ENCODE measurements at places on chromosomes 7 and 10.

- DNase-seq: no peak
Measured at GRCh38 chr10:21593986-21594385, 60.0 kb downstream of the MLLT10 start.

DNA sequence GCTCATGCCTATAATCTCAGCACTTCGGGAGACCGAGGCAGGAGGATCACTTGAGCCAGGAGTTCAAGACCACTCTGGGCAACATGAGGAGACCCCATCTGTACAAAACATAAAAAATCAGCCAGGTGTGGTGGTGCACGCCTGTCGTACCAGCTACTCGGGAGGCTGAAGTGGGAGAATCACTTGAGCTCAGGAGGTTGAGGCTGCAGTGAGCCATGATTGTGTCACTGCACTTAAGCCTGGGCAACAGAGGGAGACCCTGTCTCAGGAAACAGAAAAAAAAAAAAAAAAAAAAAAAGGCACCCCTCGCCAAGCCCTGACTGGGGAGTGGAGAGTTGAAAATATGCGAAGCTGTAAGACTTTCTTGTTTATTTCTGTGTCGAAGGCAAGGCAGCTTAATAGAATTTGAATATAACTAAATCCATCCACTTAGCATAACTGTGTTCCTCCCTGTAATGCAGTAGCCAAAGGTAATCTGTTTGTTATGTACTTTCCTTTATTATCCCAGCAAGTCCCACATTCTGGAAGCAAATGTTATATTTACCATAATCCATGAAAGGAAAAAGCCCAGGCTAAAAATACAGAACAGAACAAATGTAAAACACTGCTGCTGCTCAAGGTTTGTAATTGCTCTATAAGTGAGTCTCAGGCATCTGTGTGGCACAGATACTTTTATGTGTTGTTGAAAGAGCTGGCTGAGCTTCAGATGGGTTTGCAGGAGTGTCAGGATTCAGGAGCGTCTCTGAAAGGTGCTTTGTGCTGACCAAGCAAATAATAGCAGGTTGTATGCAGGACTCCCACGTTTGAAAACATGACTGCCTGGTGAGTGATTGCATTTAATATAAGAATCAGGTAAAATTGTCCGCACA lies 127.2 kb downstream of the CELF2 start:
- no peak for DNase-seq

- no peak for DNase-seq
Measured at GRCh38 chr7:104998040-104998752, 15.8 kb upstream of the KMT2E start.

GRCh38 chr10:74640134-74640921 lies 186.1 kb upstream of the KAT6B start:
- DNase-seq: peak; percentile 16

DNA sequence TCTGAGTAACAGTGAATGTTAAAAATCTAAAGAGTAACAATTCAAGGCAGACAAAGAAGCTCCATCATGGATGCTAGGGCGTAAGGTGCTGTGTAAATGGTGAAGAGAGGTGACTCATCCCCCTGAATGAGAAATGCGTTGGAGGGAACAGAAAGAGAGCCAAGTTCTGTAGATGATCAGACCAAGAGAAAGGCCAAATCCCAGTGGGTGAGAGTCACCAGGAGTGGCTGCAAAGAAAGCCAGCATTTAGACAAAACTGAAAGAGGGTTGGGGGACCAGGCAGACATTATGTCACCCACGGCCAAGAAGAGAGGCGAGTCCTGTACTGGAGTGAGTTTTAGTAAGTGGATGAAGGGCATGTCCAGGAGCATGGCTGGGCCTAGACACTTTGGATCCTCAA lies 153.1 kb downstream of the TRIL start:
- DNase-seq: no peak

DNA sequence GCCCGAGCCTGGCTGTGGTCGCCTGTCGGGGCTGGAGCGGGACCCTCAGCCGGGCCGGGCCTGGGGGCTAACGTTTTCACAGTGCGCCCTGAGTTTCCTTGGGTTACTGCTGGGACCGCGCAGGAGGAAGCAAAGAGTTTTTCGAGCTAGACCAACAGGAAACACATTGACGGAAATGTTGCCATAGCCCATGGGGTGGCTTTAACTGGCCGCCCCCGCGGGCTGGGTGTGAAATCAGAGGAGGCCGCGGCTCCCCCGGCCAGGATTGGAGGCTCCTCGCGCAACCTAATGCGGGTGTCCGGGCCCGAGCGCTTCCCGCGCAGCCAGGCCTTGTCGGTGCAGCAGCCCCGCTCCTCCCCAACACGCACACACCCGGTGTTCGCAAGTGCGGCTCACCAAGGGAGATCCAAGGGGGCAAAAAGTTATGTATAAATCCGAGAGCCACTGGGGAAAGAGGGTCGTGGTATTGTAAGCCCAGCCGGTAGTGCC lies 1.9 kb downstream of the HHEX start:
- no peak for DNase-seq

DNA sequence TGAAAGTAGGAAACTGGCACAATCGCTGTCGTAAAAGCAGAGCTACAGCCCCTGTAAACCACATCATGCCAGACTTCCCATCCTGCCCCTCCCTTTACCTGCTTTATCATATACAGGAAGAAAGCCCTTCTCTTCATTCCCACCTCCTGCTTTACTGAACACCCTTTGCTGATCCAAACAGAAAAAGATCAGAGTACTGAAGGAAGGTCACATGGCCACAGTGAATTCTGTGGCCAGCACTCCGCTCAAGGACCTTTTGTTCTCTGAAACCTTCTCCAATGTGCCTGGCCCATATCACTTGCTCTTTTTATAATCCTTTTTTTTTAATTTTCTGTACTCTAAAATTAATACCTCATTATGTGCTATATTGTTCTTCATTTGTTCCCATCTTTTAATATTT lies 108.8 kb upstream of the LRGUK start:
- DNase-seq: no peak

GRCh38 chr10:112990271-112990670 lies 40.2 kb downstream of the TCF7L2 start:
- no peak for DNase-seq

GRCh38 chr7:132455378-132455777 lies 120.9 kb downstream of the PLXNA4 start:
- DNase-seq: no peak

DNA sequence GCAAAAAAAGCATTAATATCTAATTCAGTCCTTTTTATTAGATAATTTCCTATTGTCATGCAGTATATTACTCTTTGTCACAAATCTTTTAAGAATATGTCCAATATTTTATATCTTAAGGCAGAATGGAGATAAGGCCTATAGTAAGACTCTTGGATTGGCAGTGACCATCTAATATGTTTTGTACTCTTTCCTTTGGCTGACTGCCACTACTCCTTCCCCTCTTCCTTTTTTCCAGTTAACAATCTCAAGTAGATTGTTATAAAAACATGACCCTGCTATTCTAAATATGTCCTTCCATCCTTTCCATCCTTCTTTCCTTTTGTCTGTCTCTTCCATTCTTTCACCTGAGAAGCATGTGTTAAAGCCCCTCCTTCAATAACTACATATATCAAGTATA lies 92.8 kb upstream of the TMEM168 start:
- no peak for DNase-seq

DNA sequence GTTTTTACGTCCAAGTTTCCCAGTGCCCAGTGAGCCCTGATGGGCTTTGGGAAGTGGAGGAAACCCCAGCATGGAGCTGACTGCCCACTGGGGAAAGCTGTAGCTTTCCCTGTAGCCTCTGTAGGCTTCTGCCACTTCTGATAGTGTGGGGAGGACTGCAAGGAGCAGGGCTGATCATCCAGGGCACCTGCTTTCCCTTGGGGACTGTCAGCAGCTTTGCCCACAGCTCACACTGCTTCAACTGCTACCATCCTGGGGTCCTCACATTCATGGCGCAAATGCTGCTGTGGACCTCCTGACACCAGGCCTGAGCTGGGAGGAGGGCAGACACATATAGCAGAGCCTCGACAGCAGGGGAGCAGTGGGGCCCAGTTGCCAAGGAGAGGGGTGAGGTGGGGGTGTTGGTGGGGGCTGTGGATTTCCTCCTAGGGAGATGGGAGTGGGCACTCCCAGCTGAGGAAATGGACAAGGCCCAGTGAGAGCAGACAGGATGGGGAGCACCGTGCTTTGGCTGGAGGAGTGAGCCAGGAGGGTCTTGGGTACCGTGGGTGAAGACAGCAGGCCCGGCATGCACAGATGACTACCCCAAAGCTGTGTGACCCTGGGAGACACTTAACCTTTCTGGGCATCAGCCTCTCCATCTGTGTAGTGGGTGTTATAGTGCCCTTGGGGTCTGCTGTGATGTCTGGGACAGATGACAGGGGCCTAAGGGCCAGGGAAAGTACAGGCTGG lies 16.2 kb downstream of the RAMP3 start:
- DNase-seq: no peak

- DNase-seq: no peak
Measured at GRCh38 chr7:124162667-124163066, 129.8 kb upstream of the TMEM229A start.

GRCh38 chr7:25727876-25728275 lies 424.1 kb upstream of the NFE2L3 start:
- no peak for DNase-seq

Data from NCI-H187 (cell line).